ENCODE measurements at places on chromosomes 6 and 20.

- no peak for DNase-seq
Measured at GRCh38 chr20:23456873-23457272, 4.2 kb upstream of the CST11 start.

GRCh38 chr6:42777126-42777822 is 4.6 kb upstream of the BICRAL start:
- DNase-seq = no peak

DNA sequence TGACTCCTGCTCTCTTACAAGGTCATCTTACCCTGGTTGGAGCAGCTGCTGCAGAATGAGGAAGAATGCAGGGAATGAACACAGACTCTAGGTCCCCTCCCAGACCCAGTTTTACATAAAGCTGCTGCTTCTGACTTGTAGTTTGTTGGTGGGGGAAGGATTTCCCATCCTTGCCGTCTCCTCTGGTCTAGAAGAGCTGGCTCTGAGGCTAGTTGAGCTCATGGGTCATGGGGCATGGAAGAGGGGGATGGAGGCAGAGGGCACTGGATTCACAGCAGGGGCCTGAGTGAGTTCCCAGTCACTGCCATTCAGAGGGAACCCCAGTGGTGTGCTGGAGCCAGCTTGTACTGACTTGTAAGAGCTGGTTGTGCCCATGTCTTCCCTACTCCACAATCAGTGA is 9.2 kb upstream of the GUCA1A start:
- DNase-seq = no peak

GRCh38 chr20:10696650-10697049 is 22.9 kb upstream of the JAG1 start:
- no peak for DNase-seq

GRCh38 chr6:13446381-13446780 is 41.0 kb downstream of the GFOD1 start:
- no peak for DNase-seq
